Activated T-cell treated with anti-CD3 and anti-CD28 coated beads, Interleukin-2, amount 50 U/mL, for 4 hours (primary cell): ENCODE measurements at places on chromosomes 13 and 19. TPM values are rescaled to one million over a fixed set of nuclear protein-coding genes. Genes with fewer than 3 reads are reported as not detected.

Gene ERVK3-1
- total RNA-seq = 117 TPM

Gene UBXN6
- 70.7 TPM for total RNA-seq

Gene SLC15A1
- not detected for total RNA-seq

Gene ZNF419
- 3.9 TPM for total RNA-seq

Gene ZNF439
- 1.9 TPM for total RNA-seq

Gene PTPRS
- 0.92 TPM for total RNA-seq

Gene UBE2S
- total RNA-seq = 226 TPM

Gene MCEMP1
- not detected for total RNA-seq

Gene KRTDAP
- not detected for total RNA-seq

Gene MAST1
- 1.0 TPM for total RNA-seq

Gene COL5A3
- 0.46 TPM for total RNA-seq

Gene SPINT2
- total RNA-seq = 20.6 TPM

Gene ETV2
- total RNA-seq = 0.56 TPM

Gene CRB3
- 1.8 TPM for total RNA-seq

Gene C19orf33
- total RNA-seq = not detected
